ENCODE measurements at places on chromosomes 7 and 10.
A peak's percentile ranks its signal among the peaks of the same experiment; 100 is the strongest.

- DNase-seq: peak; percentile 36
Observed at GRCh38 chr7:111356941-111357340, 205.4 kb downstream of the IMMP2L start.

DNA sequence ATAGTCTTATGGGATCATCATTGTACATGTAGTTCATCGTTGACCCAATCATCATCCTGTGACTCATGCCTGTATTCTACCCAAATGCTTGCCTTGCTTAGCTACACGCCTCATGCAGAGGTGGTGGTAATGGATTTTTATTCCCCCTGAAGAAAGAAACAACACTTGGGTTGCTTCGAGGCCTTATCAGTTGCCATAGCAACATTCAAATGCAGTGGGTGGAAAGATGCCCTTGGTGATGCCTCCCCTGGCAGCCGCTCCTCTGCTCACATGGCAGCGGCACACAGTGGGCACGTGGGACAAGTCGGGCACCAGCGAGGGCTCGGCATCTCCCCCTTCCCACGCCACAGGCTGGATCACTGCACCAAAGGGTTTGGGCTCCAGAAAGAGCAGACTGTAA lies 54.0 kb upstream of the NMT2 start:
- peak; percentile 21 for DNase-seq

DNA sequence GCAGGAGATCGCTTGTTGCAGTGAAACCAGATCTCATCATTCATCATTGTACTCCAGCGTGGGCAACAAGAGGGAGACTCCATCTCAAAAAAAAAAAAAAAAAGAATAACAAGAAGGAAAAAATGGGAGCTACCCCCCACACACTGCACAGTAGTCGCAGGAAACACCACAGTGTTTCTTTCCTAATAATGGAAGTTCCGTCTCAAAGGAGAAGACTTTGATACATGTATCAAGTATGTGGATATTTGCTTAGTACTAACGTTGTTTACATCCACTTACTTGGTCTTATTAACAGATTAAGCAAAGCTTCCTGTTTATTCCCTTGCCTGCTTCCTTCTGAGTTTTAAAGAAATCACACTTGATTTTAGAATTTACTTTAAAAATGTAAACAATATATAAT lies 22.2 kb downstream of the YAE1 start:
- no peak for DNase-seq

DNA sequence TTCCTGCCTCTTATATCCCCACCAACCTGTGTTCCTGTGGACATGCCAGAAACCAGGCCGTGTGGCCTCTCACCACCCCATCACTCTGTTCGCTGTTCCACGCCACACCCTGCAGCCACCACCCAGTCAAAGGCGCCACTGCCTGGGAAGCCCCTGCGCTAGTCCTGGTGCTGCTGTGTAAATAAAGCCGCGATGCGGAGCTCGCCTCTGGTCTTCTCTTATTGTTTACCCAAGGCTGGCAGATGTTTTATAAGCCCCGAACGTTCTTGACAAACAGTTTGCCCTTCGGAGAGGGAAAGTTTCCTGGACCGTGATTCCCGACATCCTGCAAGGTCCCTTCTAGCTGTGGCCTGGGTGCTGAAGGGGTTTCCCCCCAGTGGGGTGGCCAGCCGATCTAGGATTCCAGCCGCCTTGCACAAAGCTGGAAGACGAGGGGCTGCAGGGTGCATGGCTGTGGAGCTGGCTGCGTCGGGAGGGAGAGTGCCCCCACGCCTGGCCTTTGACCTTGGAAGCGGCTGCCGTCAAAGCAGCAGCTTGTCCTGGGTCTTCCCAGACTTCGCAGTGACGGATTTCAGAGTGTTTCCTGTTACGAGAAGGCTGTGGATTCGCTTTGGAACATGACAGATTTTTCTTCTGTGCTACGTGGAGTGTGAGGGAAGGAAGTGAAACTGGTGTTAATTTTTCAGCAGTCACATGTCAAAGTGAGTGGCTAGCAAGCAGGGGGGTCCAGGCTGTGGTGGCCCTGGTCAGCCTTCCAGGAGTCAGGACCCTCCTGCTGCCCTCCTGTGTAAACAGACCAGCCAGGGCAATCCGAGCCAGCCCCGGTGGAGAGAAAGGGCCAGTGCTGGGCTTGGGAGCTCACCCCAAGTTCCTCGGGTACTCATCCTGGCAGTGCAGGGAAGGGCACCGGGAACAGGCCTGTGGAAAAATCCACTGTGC lies 61.6 kb downstream of the LHPP start:
- peak; percentile 13 for DNase-seq

DNA sequence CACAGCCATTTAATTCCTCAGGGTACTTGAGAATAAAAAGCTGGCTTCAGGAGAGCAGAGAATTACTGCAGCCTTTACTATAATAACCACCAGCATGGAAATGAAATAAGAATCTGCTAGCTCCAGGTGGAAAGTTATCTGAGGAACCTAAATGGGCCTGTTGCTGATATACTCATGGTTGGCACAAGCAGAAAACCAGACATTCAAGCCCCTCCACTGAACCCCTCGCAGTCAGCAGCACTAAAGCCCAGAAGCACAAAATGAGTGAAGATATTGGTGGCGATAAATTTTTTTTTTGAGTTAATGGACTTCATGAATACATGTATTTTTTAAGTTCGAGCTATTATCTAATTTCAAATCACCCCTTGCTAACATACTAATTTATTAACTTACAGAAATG lies 303.9 kb upstream of the NRP1 start:
- no peak for DNase-seq

DNA sequence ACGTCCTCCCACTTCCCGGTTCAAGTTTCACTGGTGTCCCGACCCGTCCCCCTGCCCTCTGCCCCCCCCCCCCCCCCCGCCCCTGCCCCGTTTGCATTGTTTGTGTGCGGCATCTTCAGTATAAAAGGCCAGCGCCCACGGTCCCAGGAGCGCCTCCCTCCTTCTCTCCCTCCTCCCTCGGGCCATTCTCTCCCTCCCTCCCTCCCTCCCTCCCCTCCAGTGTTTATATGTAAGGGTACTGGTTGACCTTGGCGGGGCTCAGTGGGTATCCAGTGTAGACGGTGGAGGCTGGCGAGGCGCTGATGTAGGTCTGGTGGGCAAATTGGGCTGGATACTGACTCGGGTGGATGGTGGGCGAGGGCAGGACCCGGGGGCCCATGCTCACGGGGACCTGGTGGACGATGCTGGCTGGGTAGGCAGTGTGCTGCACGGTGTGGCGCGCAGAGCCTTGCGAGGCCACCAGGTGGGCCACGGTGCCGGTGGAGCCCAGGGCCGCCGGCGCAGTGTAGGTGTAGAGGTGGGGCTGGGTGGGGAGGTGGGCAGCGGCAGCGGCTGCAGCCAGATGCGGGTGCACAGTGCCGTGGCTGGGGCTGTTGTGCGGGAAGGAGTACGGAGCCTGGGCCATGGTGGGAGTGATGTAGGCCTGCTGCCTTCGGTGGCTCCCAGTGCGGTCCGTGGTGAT lies 49.4 kb downstream of the CLEC2L start:
- DNase-seq: no peak

GRCh38 chr7:115572111-115572510 lies 458.5 kb downstream of the TFEC start:
- no peak for DNase-seq

- no peak for DNase-seq
Observed at GRCh38 chr7:111390000-111390399, 172.3 kb downstream of the IMMP2L start.

GRCh38 chr10:1403508-1404322 lies 333.6 kb downstream of the ADARB2 start:
- no peak for DNase-seq

- DNase-seq: no peak
Observed at GRCh38 chr7:131670406-131670805, 114.0 kb upstream of the PODXL start.

Measured in fibroblast of skin of back (primary cell).